ENCODE measurements at places on chromosomes 3 and 15.

DNA sequence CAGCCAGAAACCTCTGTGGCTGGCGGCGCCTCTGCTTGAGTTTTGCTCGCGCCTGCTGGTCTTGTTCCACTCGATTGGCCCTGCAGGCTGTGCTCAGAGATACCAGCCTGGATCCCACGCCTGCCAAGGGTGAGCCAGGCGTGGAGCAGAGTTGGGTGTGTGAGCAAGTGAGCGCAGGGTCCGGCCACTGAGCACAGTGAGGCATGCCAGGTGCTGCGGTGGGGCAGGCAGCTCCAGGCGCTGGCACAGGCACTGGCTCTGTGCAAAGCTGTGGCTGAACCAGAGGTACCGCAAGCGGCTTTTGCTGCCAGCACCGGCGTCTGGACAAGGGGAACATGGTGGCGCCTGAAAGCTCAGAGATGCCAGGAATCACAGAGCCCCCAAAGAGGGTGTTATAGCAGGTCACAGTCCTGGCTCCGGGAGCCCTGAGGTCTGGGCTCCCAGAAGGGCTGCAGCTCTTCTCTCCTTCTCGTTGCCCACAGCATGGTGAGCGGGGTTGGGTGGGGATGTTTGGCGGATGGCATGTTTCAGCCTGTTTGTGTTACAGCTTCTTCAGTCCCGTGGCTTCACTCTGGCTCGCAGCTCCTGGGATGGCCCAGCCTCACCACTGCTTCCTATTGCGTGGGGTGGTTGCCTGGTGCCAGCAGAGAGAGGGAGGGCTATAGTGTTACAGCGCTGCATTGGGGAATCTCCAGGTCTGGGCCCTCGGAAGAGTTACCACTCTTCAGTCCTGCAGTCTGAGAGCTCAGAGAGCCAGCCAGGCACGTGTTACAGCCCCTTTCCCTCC is 73.9 kb downstream of the NR1D2 start:
- DNase-seq = no peak

- no peak for DNase-seq
These were observed 82.7 kb downstream of the BTLA start for GRCh38 chr3:112416391-112417212.

- DNase-seq = no peak
These were observed 102.8 kb downstream of the SNRPN start for GRCh38 chr15:25057574-25057973.

- DNase-seq = peak; percentile 34
These were observed 107.7 kb downstream of the WDR76 start for GRCh38 chr15:43934480-43934879.

Measured in fibroblast of lung (primary cell).